A375 (cell line): ENCODE measurements at places on chromosomes 3 and 15. TPM values are rescaled to one million over a fixed set of nuclear protein-coding genes. Genes with fewer than 3 reads are reported as not detected.

SGO1 gene
- total RNA-seq, result 12.1 and 14.6 TPM in 2 replicates

SLC22A13 gene
- 0.26 and 0.29 TPM in 2 replicates for total RNA-seq

CCR9 gene
- total RNA-seq, result not detected in 2 replicates

SST gene
- total RNA-seq, result not detected in 2 replicates

IL16 gene
- 1.4 and 1.6 TPM in 2 replicates for total RNA-seq

SAMMSON gene
- 3.6 and 6.4 TPM in 2 replicates for total RNA-seq

GOLGA8J gene
- total RNA-seq, result 0.08 TPM in 1 of 2 replicates, not detected in the other

EFCAB12 gene
- total RNA-seq, result 0.08 and 0.16 TPM in 2 replicates

TMIE gene
- total RNA-seq, result 0.23 and 0.48 TPM in 2 replicates

GOLGA6A gene
- 2.4 TPM in 1 of 2 replicates, not detected in the other for total RNA-seq

AVEN gene
- total RNA-seq, result 21.3 and 23.7 TPM in 2 replicates
